ENCODE measurements at places on chromosomes 7 and 10. TPM values are rescaled to one million over a fixed set of nuclear protein-coding genes. Genes with fewer than 3 reads are reported as not detected.

GRCh38 chr10:124741281-124741921, 2.8 kb downstream of the FAM53B start:
- ATAC-seq = peak; percentile 46

GRCh38 chr7:90938371-90938770, 325.9 kb upstream of the FZD1 start:
- no peak for ATAC-seq

CYP17A1 gene
- total RNA-seq = not detected

- no peak for ATAC-seq
Observed at GRCh38 chr10:100888957-100889356, 23.8 kb upstream of the SLF2 start.
